ENCODE measurements at places on chromosomes 5 and 9.
A peak's percentile ranks its signal among the peaks of the same experiment; 100 is the strongest.

- no peak for DNase-seq
Observed at GRCh38 chr9:123033864-123034601, 566 bp downstream of the GPR21 start.

- DNase-seq = no peak
Observed at GRCh38 chr5:135214897-135215616, 181.0 kb upstream of the PITX1 start.

DNA sequence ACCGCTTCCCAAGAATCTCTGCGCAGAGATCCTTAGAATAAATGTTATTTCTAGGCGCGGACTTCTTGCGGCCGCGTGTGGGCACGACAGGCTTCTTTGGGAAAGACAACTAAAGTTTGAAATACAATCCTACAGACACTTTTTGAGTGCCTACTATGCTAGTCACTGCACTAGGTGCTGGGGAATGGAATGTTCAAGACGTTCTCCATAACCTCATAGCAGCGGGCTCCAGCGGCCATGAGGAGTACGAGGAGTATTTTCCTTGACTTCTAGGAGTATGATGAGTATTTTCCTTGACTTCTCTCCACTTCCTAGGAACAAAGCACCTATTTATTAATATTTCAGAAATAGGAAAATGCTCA, 636 bp upstream of the PWWP2A start:
- no peak for DNase-seq

DNA sequence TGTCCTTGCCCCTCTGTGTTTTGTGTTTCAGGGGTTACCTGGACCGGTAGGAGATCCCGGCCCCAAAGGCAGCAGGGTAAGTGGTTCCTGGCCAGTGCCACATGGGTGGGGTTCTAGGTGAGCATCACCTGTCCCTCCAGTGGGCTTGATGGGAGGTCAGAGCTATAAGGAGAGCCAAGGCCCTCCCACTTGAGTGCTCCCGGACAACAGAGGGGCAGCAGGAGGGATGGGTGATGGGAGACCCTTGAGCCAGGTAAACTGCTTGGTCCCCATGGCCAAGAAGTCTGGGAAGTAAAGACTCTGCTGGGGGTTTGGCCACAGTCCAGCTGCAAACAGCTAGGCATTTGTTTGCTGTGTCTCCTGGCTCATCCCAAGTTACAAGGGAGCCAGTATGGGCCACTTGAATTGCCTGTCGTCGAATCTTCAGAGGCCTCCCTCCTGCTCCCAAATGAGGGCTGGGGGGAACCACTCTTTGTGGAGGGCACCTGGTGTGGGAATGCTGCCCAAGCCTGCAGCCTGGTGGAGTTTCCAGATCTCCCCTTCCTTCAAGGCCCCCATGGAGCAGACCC, 51.0 kb downstream of the COL27A1 start:
- DNase-seq = no peak

GRCh38 chr5:88393716-88394535, 125.3 kb upstream of the TMEM161B start:
- no peak for DNase-seq

- no peak for DNase-seq
Observed at GRCh38 chr9:18393340-18394130, 80.4 kb upstream of the ADAMTSL1 start.

DNA sequence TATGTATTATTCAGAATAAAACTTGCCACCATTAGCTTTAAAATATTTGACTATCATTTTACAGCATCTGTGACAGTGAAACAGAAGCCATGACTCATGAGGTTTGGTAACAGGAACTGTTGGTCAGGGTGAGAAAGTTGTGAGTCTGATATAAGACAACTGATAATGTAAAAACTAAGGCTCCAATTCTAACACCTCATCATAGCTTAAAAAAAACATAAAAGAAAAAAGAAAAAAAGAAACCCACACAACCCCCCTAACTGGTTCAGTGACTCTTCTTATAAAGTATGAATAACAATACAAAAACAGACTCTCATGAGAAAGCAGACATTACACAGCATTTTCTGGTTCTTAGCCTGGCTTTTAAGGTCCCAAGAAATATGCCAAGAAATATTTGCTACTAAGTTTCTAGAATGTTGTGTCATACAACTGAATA, 85.8 kb downstream of the MRPS27 start:
- no peak for DNase-seq

GRCh38 chr5:57594436-57594835, 111.8 kb upstream of the ACTBL2 start:
- DNase-seq = no peak

- DNase-seq = no peak
Observed at GRCh38 chr9:98372077-98372836, 116.8 kb upstream of the TBC1D2 start.

- DNase-seq = no peak
Observed at GRCh38 chr9:122125509-122126330, 32.6 kb upstream of the TTLL11 start.

- no peak for DNase-seq
Observed at GRCh38 chr5:17151686-17152085, 65.7 kb upstream of the BASP1 start.

DNA sequence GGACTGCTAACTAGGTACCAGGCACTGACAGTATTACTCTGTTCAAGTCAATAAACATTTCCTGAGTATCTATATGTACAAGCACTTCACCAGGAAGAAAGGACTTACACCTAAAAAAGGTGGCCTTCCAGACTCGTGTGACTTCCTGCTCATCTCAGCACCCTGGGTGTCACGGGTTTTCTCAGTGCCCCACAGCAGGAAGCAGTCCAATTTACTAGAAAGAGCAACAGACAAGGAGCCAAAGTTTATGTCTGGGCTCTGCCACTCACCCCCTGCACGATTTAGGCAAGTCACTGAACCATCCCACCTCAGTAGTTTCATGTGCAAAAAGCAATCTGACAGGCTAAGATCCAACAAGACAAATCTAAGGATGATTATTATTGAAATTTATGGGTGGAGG, 92.4 kb downstream of the TMEM215 start:
- DNase-seq = no peak

- DNase-seq = no peak
Observed at GRCh38 chr5:119583684-119584083, 45.7 kb upstream of the FAM170A start.

DNA sequence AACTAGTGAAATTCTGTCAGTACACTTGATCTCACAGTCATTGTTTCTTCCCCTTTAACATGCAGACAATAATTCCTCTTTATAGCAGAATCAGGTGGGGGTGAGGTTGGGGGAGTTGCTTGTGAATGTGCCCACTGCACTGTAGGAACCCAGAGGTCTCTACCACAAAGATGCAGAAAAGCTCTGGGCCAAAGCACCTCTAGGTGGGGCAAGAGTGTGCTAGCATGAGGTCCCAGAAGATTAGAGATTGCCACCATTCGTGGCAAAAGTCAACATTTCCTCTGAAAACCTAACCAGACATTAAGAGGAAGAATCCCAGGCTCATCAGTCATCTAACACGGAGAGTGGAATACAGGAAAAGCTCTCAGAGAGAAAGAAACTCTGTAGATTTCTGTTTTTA, 74.5 kb downstream of the PTCD2 start:
- DNase-seq = no peak

GRCh38 chr5:134138416-134139376, 24.2 kb downstream of the TCF7 start:
- DNase-seq = no peak

GRCh38 chr5:74357827-74358226, 282.7 kb downstream of the ENC1 start:
- no peak for DNase-seq

GRCh38 chr9:133680250-133680975, 44.2 kb downstream of the DBH start:
- no peak for DNase-seq

DNA sequence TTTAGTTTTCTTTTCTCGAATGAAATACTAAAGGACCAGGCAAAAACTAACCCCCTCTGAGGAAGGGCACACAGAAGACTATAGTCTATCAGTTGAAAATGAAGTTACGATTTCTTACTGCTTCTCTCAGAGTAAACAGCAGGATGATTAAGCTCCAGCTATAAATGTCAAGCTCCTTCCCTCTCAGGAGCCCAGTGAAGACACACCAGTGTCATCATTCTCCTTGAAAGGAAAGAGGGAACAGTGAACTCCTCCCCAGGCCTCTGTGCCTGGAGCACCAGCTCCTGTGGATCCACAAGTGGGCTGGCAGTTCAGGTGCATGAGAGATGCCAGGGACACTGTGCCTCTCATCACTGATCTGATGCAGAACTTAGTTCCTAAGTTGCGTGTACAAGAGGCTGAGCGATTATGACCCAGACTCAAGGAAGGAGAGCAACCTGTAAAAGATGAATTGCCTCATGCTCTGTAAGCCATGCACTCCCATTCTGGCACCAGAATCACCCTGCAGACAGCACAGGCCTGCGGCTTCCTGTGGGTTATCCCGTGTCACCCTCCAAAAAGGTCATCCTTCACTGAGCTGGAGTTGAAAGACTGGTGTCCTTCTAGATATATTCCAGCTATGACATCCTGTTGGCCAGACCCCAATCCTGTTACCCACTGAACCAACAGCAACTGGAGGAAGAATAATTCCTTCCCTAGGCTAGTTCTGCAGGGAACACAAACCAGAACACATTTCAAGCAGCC, 394.0 kb downstream of the SEMA5A start:
- DNase-seq = no peak

DNA sequence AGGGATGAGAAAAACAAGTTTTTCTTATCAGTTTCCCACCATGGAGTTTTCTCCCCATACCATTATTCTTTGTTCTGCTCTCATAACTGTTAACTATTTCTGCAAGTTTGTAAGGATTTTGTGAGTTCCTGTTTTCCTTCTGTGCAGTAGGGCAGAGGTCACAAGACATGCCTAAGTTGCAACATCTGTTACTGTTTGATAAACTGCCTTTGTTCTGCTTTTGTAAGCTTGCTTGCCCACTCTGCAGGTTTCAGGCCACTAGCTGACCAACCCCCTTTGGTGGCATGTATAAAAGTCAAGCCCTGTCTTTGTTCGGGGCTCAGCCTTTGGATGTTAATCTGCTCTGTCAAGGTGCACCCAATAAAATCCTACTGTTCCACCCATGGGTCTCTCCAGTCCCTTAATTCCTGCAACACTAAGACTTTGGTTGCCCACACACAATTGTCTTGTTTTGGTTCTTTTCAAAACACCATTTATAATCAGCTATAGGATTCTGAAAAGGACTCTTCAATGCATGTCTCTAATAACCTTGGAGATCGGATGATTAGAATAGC, 545.4 kb downstream of the CDH9 start:
- no peak for DNase-seq

DNA sequence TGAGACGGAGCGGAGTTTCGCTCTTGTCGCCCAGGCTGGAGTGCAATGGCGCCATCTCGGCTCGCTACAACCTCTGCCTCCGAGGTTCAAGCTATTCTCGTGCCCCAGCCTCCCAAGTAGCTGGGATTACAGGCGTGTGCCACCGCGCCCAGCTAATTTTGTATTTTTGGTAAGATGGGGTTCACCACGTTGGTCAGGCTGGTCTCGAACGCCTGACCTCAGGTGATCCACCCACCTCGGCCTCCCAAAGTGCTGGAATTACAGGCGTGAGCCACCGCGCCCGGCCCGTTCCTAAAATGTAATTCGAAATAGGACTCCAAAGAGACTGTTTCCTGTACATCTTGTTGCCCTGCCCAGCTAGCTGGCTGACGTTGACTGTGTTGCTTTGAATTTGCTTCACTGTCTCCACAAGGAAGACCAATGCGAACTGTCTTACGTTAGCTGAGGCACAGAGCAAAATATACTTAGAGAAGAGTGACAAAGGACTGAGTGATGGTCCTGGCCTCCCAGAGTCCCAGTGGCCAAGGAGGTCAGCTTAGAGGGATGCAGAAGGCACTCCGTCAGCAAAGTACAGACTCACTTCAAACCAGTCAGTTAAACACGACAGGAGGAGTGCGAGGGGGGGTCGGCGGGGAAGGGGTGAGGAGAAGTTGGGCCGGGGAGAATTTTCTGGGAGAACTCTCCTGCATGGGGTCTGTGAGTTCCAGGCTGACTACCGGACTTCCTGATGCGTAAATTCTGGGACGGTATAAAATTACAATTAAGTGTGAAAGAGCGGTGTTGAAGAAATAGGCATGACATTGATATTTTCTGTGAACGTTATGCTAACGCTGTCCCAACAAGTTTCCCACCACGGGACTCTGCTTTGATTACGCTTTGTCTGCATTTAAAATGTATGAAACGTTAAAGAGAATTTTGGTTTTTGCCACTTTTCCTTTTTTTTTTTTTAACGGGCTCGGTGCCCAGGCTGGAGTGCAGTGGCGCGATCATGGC, 6.8 kb upstream of the TRIM41 start:
- no peak for DNase-seq

DNA sequence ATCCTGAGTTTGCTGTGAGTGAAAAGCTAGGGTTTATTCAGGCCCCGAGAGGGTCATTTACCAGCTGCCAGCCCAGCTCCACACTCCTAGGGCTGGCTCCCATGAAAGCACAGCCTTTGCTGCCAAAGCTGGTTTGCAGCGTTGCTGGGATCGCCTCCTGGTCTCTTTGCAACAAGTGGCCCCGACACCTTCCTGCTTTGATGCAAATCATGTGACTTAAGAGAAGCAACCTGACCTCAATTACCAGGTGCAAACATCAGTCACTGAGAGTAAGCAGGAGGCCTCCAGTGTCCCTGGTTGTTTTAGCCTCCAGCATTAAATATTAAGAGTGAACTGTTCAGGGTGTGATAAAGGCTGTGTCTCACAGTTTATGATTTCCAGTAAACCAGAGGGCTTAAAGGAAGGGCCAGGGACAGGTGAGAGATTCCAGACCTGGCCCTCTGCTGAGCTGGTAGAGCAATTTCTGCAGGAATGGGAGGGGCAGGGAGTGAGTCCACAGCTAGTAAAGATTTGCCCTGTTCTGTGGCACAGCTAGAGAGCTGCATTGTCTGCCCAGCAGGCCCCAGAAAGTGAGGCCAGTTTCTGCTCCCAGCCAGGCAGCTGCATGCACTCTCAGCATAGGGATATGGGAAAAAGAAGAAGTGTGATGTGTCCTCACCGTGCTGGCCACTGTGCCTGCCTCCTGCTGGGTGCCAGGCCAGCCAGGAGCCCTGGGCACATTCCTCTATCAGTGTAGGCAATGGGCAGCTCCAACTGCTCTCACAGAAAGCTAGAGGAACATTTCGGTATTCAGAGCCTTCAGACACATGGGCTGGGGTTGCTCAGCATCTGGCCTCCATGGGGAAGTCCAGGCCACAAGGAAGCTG, 58.0 kb downstream of the SLC22A5 start:
- DNase-seq = peak; percentile 69

DNA sequence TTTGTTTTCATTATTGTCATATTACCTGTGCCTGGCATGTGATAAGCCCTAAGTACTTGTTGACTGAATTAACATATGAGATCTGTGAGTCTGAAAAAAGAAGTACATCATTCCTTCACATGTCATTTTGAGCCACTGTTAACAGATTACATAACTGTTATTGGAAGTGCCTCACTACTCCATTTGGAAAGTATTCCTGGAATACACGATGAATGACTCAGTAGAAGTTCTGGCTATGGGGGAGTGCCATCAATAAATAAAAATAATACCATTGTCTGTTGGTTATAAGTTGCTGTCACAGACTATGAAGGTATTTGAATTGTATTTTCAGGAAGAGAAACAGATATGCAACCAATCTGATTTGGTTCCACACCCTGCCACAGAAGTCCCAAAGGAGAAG, 12.9 kb downstream of the NIPSNAP3B start:
- no peak for DNase-seq

Data from germinal center (tissue), 1 donor.